CD4-positive, alpha-beta T cell treated with Interleukin-15 for 4 hours (primary cell): ENCODE measurements at places on chromosomes 1 and 21.

- DNase-seq: no peak
Measured at GRCh38 chr1:169318536-169319244, 48.9 kb downstream of the NME7 start.

DNA sequence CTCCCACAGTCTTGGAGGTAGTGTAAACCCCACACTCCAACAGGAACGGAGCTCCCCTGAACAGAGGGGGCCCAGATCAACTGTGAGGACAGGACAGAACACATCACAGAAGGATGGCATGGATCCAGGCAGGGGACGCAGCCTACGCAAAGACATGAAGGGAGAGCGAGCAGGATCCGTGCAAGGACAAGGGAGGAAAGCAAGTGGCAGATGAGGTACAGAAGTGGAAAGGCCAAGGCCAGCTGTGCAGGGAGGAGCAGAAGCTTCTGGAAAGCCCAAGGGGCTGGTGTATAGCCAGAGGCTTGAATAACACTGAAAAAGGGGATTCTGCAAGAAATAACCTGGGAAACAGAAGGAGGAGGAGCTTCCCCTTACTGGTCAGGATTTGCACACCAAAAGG is 81.2 kb downstream of the SIPA1L2 start:
- no peak for DNase-seq

GRCh38 chr1:205488074-205488723 is 16.3 kb upstream of the CDK18 start:
- DNase-seq: peak; percentile 51

DNA sequence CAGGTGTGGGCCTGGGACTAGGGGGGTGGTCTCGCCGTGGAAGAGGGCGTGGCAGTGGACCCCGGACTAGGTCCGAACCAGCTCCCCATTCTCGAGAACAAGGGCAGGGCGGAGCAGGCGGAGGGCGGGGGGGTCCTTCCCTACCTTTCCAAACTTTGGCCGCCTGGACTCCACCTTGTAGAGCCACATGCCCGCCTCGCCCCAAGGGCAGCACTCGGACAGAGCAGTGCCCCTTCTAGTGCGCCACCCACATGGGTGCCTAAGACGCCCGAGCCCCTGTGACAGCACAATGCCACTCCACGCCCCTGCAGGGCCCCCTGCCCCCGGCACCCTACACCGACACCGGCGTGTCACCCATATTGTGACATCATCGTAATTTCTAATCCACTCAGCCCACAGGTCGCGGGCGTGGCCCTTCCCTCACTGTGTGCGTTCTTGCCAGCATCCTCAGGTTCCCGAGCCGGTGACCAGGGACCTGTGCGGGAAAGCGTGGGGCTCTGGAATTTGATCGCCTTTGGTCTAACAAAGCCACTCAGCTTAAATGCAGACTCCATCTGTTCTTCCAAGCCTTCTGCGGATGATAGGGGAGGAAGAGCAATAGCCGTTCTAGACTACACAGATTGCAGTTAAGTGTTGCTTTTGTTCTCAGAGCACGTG is 553 bp upstream of the STMN1 start:
- DNase-seq: peak; percentile 6

DNA sequence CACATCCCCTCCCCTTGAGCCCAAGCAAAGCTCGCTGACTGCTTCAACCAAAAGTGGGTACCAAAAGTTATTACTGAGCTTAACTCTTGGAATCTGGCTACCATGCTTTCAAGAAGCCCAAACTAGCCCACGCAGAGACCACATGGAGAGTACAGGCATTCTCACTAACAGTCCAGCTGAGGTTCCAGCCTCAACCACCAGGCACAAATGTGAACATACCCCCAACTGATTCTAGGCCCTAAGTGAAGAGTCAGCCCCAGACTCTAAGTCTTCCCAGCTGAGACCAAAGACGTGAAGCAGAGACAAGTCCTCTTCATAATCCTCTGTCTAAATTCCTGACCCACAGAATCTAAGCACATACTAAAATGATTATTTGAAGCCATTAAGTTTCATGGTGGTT is 36.8 kb downstream of the EVI5 start:
- DNase-seq: no peak

GRCh38 chr1:159857889-159858288 is 4.6 kb downstream of the VSIG8 start:
- no peak for DNase-seq

DNA sequence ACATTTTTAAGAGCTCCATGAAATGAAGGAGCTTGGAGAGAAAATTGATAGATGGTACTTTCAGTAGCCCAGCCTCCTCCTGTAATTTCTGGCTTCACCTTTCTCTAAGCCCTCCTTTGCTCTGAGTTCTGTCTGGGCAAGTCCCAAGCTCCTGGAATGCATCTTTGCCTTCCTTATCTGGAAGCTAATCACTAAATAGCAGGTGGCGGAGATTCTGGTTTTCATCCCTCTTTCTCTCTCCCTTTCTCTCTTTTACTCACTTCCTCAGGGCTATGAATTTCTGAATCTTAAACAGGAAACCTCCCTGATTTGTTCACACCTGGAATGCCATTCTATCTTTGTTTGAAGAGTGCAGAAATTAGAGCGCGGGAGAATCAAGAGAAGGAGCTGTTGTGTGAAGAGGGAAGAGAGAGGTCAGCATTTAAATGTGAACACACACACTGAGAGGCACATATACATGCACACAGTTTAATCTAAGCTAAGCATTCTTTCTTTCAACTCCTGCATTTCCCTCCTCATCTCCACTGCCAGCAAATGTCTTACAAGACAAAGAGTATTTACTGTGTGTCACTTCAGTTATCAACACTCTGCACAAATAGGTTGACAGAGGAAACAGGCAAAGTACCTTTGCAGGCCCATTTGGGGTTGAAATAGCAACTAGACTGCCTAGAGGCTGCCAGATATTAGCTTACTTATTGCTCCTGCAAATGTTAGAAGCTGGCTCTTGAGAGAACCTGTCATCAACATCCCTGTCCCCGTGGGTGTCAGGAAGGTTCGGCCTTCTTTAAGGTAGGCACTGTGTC is 199.4 kb upstream of the CAMK1G start:
- DNase-seq: no peak

DNA sequence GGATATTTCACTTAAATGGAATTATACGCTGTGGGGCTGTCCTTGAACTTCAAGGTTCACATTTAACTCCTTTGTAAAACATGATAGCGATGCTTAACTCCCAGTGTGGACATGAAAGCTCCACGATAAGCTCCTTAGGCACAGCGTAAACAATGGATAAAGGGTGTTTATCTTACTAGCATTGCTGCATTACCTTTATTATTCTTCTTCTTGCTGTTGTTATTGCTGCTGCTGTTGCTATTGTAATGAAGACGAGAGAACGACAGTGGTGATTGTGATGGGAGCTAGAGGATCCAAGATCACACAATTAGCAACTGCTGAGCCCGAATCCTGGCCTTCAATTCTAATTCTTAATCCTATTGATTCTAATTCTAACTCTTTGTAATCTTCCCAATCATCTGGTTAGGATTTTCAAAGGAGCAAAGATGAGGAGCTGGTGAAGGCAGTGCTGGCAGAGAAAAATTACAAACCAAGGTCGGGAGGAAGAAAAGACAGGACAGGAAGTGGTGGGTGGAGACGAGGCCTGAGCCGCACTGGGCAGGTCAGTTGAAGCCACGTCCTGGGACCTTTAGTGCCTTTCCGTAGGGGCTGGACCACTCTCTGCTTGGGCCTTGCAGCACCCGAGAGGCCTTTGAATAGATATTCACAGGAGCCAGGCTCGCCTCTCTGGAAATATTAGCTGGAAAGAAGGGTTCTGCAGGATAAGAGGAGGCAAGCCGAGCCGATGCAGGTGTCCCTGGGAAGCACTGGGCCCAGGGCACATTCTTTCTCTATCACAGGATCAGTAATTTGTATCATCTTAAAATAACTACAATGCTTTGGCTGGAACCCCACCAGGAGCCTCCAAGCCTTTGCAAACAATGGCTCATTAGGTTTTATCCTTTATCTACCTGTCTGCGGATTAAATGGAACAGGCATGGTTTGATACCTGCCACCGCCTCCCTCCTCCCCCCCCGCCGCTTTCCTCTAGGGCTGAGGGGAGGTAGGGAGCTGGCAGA is 571.6 kb downstream of the AJAP1 start:
- no peak for DNase-seq

GRCh38 chr1:27341525-27342252 is at the start of gene SYTL1:
TSS of gene SYTL1 (plus strand) at chr1:27342022. CDS start at chr1:27345335, 3,313 bp downstream.
- DNase-seq: peak; percentile 64

DNA sequence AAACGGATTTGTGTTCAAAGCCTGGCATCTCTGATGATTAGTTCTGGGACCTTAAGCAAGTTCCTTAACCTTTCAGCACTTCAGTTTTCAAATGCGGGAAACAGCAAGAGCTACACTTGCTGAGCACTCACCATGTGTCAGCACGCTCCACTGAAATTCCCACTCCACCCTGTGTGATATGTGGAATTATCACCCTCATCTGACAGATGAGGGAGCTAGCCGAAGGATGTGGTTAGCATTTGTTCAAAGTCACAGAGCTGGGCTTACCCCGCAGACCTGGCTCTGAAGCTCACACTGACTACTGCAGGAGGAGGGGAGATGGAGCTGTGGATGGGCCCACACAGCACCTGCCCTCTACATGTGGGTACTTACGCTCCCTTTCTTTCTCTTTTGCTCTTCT is 29.1 kb downstream of the IL12RB2 start:
- peak; percentile 17 for DNase-seq

DNA sequence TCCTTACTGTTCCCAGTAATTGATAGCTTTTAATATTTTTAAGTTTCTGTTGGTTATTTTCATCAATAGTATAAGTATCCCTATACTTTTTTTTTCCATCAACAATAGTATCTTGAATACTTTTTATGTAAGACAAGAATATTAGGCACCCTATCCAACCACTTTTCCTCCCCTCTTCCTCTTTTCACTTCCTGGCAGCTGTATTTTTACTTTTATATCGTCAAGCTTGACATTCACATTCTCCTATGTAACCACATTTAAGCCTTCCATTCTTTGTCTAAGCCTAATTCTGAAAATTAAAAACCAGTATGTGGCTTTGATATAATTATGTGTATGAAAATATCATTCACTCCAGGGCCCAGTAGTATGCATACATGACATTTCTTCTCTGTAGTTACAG is 9.3 kb downstream of the TMEM39B start:
- DNase-seq: no peak

GRCh38 chr1:109641078-109641740 is 14.7 kb upstream of the GSTM4 start:
- DNase-seq: no peak

GRCh38 chr1:113677250-113678158 is 81.8 kb downstream of the PHTF1 start:
- DNase-seq: peak; percentile 32

DNA sequence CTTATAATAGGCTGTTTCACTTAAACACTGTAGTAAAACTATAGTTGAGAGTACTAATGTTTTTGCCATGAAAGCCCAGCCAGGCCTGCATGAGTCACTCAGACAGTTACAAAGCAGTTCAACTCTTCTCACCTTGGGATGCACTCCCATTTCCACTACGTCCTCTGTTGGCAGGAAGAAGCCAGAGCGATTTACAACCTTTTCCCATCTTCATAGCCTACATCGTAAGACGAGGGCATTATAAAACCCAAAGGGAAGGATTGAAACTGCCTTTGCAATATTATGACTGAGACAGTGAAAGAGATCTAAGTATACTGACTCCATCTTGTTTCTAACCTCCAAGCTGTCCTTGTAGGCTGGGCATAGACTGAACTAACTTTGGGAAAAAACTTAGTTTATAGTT is 71.8 kb upstream of the CSF1 start:
- DNase-seq: no peak

GRCh38 chr1:109653306-109653705 is 2.6 kb upstream of the GSTM4 start:
- no peak for DNase-seq

GRCh38 chr1:57632401-57632800 is 208.5 kb upstream of the DAB1 start:
- no peak for DNase-seq

GRCh38 chr1:228362884-228363450 is 43.7 kb downstream of the TRIM11 start:
- DNase-seq: no peak

- DNase-seq: no peak
Measured at GRCh38 chr21:44537930-44538911, 1.8 kb downstream of the KRTAP10-1 start.

DNA sequence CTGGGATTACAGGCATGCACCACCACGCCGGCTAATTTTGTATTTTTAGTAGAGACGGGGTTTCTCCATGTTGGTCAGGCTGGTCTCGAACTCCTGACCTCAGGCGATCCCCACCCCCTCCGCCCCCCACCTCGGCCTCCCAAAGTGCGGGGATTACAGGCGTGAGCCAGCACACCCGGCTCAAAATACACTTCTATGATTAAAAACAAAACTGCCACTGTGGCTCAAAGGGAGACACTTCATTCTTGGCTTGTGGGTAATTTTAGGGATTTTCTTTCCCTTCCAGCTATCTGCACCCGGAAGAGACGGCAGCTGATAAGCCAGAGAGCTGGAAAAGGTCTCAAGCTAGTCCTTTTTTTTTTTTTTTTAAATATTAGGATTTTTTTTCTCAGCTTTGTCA is 24.5 kb downstream of the TMPRSS2 start:
- DNase-seq: no peak

GRCh38 chr1:162988869-162989268 is 80.3 kb upstream of the RGS4 start:
- no peak for DNase-seq

DNA sequence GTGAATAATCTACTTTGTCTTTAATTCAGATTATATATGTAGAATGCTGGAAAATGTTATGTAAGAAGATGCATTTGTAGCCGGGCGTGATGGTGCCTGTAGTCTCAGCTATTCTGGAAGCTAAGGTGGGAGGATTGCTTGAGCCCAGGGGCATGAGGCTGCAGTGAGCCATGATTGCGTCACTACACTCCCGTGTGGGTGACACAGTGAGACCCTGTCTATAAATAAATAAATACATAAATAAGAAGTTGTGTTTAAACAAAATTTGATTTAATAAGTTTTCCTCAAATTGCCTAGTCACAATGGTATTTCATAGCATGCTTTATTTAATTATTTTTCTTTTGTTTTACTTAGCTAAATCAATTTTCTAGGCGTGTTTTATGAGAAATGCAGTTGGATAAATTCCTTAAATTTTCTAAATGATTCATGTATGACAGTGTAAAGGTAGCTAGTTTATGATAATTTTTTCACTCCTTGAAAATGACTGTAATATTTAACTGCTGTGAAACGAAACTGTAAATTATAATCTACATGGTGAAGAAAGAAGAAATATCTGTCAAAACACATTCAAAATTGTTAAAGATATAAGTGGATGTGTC is 232.6 kb downstream of the SRGAP2C start:
- no peak for DNase-seq

DNA sequence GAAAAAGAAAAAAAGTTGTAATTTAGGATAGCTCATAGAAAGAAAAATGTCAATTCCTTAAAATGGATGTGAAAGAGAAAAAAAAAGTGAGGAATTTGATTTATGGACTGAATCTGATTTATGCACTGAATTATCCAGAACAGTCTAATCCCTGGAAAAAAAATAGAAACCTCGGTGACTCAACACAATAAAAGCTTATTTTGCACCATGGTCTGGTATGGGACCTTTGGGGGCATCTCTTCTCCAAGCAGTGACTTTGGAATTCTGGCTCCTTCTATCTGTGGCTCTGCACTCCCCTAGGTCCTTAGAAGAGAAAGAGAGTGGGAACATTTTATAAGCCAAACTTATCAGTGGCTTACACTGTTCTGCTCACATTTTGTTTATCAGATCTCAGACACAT is 471.7 kb upstream of the B3GALT2 start:
- no peak for DNase-seq

GRCh38 chr1:174397261-174397660 is 50.5 kb upstream of the GPR52 start:
- DNase-seq: no peak
